ENCODE measurements at places on chromosomes 2 and 18.
A peak's percentile ranks its signal among the peaks of the same experiment; 100 is the strongest.

GRCh38 chr18:3180325-3180724, 39.4 kb downstream of the MYOM1 start:
- no peak for DNase-seq

DNA sequence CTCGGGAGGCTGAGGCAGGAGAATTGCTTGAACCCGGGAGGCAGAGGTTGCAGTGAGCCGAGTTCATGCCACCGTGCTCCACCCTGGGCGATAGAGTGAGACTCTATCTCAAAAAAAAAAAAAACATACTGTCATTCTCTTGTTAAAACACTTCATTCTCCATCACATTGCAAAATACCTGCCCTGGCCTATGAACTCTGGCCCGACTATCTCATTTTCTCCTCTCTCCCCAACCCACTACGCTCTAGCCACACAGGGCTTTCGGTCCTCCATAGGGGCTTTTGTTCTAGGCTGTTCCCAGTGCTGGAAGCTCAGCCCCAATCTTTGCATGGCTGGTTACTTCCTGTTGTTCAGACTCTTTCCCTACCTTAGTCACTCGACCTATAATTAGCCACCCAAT, 10.3 kb downstream of the CEP76 start:
- no peak for DNase-seq

GRCh38 chr2:239668651-239669050, 267.8 kb upstream of the HDAC4 start:
- no peak for DNase-seq

DNA sequence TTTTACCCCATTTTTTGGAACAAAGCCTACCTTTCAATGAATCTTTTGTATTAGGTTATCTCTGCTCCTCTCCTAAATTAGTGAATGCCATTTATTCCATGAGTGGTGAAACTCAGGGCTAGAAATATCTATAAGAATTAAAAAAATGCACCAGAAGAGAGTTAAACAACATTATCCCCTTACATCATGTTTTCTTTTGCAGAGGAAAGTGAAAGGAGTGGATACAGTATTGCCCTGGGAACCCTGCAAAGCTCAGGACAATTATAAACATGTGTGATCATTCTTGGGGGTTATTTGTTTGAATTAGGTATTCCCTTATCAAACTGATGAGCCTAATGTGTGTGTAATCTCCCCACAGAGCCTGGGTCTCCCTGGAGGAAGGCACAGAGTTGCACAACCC, 559.2 kb downstream of the RNF144A start:
- DNase-seq: no peak

GRCh38 chr18:35609236-35609635, 27.7 kb downstream of the GALNT1 start:
- no peak for DNase-seq

- no peak for DNase-seq
Measured at GRCh38 chr2:216281316-216281715, 91.0 kb downstream of the MARCHF4 start.

GRCh38 chr2:172285010-172285621, 142.3 kb upstream of the ITGA6 start:
- no peak for DNase-seq

GRCh38 chr2:3172265-3172935, 205.2 kb downstream of the EIPR1 start:
- DNase-seq: no peak

- DNase-seq: no peak
Measured at GRCh38 chr18:998936-999335, 94.3 kb downstream of the ADCYAP1 start.

GRCh38 chr2:134601264-134601663, 117.5 kb downstream of the TMEM163 start:
- DNase-seq: peak; percentile 16

GRCh38 chr2:9779596-9780264, 63.5 kb upstream of the TAF1B start:
- no peak for DNase-seq

DNA sequence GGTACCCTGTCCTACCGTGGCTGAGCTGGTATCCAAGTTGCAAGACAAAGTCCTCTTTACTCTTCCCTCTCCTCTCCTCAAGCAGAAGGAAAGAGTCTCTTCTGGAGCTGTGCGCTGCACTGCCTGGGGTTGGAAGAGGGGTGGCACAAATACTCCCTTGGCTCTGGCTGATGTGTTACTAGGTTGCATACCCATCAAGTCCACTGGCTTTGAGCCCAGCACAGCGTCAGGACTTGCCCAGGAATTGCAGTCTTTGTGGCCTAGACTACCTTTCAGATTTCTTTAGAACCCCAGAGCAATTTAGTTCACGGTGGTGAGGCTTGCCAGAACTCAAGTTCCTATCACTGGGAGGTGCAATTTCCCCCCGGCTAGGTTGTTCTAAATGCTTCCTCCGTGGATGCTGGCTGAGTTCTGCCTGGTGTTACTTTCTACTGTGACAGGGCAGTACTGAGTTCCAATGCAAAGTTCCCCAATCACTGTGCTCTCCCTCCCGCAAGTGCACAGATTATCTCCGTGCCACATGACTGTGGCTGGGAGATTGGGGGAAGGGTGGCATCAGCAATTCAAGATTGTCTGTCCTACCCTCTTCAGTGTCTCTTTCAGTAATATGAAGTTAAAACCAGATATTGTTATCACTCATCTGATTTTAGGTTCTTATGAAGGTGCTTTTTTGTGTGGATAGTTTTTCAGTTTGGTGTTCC, 13.4 kb downstream of the MYO3B start:
- no peak for DNase-seq

- DNase-seq: no peak
Measured at GRCh38 chr2:188766471-188766856, 207.7 kb upstream of the COL3A1 start.

DNA sequence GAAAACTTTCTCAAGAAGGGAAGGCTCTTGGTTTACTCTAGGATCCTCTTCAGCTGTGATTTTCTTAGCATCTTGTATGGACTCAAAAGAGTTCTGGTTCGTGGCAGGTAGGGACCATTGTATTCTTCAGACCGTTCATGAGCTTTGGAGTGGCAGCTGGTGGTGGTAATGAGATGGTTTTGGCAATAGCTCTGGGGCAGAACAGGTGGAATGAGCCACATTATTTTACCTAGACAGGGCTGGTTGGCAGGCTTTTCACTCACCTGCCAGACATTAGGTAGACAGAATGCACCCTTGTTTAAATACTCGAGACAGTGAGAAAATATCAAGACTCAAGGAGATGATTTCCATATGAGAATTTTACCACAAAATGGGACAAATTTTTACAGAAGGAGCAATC, 26.2 kb upstream of the MGAT5 start:
- DNase-seq: no peak

GRCh38 chr2:12948961-12949353, 232.2 kb downstream of the TRIB2 start:
- no peak for DNase-seq

GRCh38 chr2:85324639-85325465, 2.9 kb downstream of the TGOLN2 start:
- DNase-seq: no peak

- no peak for DNase-seq
Measured at GRCh38 chr18:79748321-79749180, 49.2 kb upstream of the KCNG2 start.

- no peak for DNase-seq
Measured at GRCh38 chr2:120382541-120383144, 36.7 kb downstream of the INHBB start.

DNA sequence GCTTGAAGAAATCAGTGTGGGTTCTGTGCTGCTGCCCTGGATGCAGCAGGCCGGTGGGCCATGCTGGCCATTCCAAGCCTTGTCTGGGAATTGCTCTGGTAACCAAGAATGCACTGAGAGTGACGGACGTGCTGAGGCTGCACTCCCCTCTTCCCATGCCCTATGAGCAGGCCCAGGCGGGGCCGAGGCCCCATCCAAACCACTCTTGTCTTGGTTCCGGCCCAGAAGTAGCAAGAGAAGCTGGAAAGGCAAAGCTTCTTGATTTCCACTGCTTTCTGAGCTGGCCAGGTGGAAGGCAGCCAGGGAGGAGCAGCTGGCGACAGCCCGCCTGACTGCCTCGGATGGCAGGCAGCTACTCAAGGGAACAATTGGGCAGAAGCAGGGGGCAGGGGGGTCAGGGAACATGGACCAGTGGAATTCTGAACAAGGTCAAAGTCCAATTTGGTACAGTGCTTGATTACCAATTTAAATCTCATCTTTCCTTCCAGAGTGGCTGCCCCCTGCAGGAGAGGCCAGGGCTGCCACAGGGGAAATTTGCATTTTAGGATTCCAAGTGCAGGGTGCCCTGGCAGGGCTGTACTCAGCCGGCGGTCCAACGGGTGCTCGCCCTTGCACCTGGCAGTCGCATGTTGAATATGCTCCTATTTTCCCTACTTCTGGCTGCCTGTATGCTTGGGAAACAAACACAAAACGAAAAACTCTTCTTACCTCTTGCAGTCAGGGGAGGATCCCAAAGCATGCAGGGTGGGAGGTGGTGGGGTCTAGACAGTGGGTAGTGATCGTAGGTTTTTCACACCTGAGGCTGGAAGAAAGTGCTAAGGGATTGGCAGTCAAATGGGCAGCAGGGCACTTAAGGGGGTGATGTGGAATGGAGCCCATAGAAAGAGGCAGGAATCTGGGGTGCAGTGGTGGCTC, 67.3 kb downstream of the LIPG start:
- peak; percentile 36 for DNase-seq

DNA sequence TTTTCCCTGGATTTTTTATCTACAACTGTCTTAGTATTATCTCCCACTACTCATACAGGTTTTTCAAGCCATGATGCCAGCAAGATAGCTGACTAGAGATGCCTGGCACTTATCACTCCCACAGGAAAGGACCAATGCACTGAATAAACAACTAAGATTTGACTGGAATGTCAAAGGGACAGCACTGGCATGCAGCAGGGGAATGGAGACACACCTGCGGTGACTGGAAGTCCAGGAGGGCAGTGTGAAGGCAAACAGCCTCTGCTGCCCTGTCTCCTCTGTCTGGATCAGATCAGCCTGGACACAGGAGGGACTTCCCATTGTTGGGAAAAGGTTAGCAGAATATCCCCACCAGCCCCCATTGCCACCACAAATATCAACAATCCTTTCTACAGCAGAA, 85.1 kb downstream of the TMEM237 start:
- DNase-seq: no peak

DNA sequence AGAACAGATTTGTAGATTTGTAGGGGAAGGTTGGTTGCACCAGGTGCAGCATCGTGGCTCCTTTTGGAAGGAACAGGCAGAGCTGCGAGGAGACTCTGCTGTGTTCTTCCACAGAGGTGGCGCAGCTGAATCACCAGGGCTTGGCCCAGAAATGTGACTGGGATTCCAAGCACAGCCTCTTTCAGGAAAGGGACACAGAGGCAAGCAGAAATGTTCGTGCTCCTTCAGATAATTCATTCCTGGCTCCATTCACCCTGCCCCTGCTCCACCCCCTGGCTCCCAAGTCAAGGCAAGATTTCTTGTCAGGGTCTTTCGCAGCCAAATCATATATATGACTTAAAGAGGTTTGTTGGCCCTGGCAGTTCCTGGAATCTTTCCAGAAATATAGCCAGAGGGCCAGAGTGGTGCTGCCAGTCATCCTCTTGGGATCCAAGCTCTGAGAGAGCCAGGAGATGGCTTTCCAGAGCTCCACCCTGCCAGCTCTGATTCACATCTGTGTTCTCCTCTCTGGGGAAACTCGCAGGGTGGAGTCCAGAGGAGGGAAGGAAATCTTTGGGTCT, 203.9 kb upstream of the TANK start:
- no peak for DNase-seq

GRCh38 chr18:65938592-65939372, 188.0 kb downstream of the CDH7 start:
- no peak for DNase-seq

DNA sequence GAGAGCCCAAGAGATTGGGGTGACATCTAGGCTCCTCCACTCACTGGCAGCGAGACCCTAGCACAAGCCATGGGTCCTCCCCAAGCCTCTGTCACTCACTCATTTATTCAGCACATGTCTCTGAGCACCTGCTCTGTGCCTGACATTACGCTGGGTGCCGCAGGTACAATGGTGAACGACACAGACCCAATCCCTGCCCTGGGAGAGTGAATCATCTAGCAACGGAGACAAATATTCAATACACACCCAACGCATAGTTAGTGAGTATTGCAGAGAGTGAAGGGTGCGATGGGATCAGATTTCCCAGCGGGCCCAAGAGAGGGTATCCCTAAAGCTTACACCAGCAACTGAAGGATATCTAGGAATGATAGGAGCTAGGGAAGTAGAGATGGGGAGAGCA, 45.5 kb downstream of the ZFP36L2 start:
- DNase-seq: no peak

DNA sequence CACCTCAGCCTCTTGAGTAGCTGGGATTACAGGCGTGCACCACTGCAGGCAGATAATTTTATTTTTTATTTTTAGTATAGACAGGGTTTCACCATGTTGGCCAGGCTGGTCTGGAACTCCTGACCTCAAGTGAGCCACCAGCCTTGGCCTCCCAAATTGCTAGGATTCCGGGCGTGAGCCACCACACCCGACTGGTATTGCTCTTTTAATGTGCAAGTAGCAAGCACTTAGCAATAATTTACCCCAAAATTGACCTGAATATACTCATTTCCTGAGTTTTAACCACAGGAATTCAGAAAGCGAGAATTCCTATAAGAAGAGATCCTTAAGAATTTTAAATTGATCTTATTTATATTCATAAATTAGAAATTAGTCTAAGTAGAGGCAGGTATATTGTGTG, 169.1 kb downstream of the CDH2 start:
- no peak for DNase-seq

- no peak for DNase-seq
Measured at GRCh38 chr2:127076290-127076689, 30.7 kb downstream of the BIN1 start.

- no peak for DNase-seq
Measured at GRCh38 chr18:7084080-7085065, 33.2 kb downstream of the LAMA1 start.

DNA sequence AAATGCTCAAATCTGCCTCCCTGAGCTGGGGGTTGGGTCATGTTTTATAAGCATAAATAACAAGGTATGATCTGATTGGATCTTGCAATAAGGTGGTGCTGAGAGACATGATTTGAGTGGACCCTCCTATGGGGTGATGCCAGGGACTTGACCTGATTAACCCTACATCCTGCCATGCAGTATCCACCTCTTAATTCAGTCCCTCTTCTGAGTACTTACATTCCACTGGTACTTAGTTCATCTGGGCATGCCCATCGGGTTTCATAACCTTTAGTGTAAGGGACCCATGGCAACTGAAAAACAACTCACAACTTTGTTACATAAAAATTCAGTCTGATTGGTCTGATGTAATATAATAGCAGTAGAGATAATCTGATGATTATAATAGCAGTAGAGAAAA, 397.9 kb upstream of the HNMT start:
- no peak for DNase-seq

GRCh38 chr2:208036357-208036756, 11.0 kb upstream of the PLEKHM3 start:
- no peak for DNase-seq

- DNase-seq: no peak
Measured at GRCh38 chr2:23280401-23280800, 104.6 kb upstream of the KLHL29 start.

- no peak for DNase-seq
Measured at GRCh38 chr2:169139993-169140767, 70.8 kb downstream of the DHRS9 start.

- no peak for DNase-seq
Measured at GRCh38 chr18:27621236-27621890, 436.3 kb upstream of the CHST9 start.

All from cerebellar nuclear complex (tissue), 1 donor.